AG09319 (cell line): ENCODE measurements at places on chromosomes 16 and 17.

DNA sequence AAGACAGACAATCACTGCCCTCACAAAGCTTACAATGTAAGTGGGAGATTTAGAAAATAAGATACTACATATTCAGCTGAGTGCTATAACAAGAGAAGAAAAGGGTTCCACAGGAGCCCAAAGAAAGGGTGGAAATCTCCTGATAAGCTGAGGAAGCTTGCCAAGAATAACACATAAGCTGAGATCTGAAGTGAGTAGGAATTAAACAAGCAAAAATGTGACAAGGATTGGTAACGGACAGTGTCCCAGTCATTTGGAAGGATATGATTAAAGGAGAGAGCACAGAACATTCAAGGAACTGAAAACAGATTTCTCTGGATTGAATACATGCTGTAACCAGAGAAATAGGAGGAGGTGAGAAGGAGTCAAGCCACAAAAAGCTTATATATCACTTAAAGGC is 13.0 kb downstream of the CDYL2 start:
- DNase-seq, result no peak

- no peak for DNase-seq
Observed at GRCh38 chr17:58565389-58566311, 51.2 kb upstream of the MTMR4 start.

DNA sequence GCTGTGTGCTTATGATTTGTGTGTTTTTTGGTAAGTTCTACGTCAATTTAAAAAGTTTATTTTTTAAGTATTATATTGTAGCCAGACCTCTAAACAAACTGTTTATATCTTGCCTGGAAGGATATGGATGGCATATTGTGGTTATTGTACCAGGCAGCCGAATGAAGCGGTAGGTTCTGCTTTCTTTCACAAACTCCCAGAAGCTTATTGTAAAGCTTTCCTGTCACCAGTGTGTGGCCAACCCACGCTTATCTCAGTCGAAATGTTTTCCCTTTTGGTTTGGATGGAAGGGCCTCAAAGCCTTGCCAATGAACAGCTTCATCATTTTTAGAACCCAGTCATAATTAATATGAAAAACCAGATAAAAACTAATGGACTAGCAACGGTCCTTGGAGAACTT is 53.1 kb downstream of the CYB5B start:
- DNase-seq, result no peak

GRCh38 chr17:39823407-39824054 is 40.6 kb downstream of the IKZF3 start:
- no peak for DNase-seq

GRCh38 chr16:89911375-89911774 is 7.3 kb upstream of the MC1R start:
- no peak for DNase-seq

- DNase-seq, result no peak
Observed at GRCh38 chr16:88793251-88793954, 8.4 kb upstream of the PIEZO1 start.

DNA sequence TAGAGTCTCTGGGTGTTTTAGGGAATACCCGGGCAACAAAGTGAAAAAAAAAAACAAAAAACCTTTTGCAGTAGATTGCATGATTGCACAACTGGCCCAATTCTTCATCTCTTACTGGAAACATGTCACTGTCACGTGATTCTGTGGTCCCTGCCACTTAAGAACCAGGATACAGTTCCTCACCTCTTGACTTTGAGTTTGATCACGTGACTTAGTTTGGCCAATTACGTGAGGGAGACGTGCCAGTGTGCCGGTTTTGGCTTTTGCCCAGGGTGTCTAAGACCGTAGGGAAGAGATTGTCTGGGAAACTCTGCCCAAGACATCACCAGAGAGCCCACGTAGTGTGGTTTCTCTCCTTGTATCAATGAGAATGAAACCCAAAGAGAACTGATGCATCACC is 88.7 kb downstream of the GRIN2A start:
- DNase-seq, result no peak

DNA sequence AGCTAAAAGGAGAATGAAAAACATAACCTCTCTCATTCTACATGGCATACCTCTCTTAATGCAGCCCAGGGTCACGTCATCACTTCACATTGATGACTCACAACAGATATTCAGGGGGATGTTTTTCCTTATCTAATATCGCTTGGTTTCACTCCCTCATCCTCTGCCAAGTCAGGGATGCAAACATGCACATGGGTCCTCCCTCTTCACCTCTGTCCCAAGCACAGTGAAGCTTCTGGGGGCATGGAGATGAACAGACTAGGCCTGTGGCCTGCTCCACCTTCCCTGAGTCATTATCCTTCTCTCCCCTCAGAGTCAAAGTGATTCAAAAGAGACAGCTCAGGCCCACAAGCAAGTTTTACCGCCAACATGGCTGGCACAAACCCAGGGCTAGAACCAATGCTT is 2.3 kb upstream of the MT2A start:
- DNase-seq, result no peak

DNA sequence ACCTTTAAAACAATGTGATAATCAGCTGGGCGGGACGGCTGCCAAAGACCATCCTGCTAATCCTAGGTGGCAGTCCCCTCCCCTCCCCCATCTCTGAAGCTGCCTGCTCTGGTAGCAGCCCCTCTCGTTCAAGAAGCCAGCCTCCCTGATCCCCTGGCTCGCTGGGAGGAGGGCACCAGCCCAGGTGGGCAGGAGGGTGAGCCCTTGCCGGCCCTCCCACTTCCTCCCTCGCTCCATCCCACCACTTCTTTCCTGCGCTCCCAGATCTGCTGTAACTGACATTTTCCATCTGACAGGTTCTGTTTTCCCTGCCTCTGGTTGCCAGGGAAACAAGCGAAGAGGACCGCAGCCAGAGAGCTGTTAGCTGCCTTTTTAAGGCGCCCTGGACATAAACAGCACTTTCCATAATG is 155.7 kb upstream of the TNRC6C start:
- DNase-seq, result no peak

GRCh38 chr16:76464955-76465620 is 187.9 kb downstream of the CNTNAP4 start:
- DNase-seq, result no peak

DNA sequence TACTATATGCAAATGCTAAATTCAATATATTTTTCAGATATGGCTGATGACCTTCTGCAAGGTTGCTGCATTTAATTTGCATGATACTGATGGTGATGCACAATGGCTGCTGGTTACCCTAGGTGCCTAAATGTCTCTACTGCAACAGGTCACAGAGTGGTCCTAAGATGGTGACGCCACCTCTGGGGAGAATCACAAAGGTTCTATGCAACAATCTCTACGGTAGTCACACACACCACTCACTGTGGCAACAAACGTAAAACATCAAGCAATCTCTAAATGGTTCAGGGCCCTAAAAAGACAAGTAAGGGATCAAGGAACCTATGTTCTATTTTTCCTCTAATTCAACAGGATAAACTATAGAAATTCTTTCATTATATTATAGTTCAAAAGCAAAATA is 293.3 kb downstream of the CEP112 start:
- no peak for DNase-seq

DNA sequence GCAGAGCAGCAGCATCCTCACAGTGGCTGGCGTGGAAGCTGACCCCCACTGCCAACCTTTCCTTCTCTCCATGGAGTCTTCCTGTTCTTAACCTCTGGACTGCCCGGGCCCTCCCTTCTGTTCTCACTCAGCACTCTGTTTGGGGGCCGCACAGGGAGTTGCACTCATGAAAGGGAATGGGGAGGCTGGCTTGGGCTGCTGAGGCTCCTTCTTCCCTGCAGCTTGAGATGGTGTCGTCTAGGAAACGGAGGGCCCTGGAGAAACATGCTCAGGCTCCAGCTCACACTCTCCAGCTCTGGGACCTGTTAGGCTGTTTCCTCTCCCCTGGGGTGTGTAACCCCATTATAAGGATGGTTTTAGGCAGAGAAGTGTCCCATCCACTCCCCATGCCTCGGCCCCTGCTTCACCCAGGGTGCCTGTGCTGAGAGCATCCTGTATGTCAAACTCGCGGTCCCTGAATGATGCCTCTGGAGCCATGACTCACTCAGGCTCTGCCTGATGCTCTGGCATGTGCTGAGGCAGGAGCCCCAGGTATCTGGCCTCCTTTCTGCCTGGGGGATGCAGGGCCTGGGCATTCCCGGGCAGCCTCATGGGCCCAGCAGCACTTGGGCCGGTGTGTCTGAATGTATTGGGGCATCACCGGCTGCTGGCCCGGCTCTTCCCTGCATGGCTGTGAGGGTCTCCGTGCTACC is 18.9 kb downstream of the TMEM94 start:
- no peak for DNase-seq

DNA sequence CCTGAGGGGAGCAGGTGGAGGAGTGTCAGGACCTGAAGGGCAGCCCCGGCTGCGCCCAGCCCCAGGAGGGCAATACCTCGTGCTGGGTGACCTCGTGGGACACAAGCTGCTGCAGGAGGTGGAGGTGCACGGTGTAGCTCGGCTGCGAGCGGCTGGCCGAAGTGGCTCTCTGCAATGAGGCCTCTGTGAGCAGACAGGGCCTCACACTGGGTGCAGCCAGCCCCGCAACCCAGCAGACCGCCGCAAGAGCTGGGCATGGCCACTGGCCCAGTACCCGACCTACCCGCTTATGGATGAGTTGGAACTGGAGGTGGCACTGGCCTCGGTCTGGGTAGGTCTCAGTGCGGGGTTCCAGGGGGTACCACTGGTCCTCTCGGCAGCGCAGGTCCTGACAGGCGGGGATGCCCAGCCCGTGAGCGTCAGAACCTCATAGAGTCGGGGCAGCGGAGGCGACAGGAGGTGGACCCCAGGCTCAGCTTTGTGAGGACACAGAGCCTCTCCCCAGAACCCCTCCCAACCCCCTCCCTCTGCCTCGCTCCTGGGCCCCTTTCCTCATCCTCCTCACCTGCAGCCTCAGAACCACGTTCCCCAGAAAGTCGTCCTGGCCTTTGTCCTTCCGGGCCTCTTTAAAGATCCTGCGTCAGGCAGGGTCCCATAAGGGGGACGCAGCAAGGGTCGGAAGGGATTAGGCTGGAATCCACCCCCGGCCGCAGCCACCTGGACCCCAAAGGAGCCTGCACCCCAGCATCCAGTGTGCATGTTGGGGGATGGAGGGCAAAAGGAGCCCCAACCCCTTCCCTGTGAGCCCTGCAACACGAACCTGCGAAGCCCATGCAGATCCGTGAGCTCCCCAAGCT is 4.0 kb downstream of the UNC13D start:
- DNase-seq, result no peak

DNA sequence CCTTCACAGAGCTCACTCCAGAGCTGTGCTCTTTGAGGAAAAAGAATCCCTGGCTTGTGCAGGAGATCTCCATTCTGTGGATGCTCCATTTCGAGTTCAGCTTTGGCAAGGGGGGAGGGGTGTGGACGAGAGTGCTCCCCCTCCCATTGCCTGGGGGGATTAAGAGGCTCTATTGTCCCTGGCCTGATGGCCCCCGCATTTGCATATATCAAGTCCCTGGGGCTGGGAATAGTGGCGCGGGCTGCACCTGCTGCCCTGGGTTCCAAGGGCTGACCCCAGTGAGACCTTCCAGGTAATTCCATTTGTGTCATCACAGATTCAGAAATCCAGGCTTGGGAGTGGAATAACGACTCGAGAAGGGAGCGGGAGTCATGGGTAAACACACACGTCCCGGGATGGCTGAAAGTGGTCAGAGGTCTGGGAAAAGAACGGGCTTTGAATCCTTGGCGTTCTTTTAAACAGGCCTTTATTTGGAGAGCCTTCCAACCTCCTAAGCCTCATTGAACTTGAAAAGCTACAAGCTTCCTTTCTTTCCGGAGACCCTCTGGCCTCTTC is 479.3 kb downstream of the HS3ST3B1 start:
- DNase-seq, result no peak

- DNase-seq, result no peak
Observed at GRCh38 chr16:8589057-8589899, 1.0 kb downstream of the TMEM114 start.

- no peak for DNase-seq
Observed at GRCh38 chr17:81239714-81240555, 817 bp downstream of the NDUFAF8 start.

DNA sequence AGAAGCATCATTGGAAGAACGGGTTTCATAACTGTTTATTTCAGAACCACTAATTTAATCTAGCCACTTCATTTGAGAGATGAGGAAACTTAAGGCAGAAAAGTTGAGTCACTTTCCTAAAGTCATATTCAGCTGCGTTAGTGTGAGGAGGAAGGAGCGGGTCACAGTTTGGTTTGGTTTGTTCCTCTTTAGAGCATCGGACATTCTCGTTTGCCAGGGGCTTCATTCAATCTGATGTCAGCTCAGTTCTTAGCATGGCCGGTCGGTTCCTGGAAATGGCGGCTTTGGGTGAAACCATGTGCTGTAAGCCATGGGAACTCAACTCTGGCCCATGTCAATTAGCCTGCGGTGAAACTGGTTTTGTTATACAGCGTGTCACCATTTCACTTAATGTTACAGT is 186.5 kb downstream of the LGALS9B start:
- DNase-seq, result no peak

DNA sequence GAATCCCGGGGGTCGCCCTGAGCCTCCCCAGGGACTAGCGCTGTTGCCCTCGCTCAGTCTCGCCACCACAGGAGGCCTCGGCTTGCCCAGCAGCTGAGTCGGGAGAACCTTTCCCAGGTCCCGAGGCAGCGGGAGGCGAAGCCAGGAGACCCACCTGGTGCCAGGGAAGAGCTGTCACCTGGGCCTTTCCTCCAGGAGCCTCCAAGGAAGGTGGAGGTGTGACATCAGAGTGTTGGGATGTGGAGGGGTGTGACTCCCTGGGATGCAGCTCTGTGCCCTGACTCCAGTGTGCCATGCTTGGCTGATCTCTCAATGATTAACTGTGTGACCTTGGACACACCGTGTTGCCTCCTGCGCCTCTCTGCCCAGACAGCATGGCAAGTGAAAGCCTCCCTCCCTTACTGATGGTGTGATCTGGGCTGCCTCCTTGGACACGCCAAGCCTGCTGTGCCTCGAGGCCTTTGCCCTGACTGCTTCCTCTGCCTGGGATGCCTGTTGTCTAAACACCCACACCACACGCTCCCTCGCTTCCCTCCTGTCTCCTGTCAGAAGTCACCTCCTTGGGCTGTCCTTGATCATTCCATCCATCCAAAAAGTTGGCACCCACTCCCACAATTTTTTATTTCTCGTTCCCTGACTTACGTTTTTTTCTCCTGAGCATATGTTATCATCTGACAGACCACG is 88.0 kb downstream of the CMIP start:
- no peak for DNase-seq

DNA sequence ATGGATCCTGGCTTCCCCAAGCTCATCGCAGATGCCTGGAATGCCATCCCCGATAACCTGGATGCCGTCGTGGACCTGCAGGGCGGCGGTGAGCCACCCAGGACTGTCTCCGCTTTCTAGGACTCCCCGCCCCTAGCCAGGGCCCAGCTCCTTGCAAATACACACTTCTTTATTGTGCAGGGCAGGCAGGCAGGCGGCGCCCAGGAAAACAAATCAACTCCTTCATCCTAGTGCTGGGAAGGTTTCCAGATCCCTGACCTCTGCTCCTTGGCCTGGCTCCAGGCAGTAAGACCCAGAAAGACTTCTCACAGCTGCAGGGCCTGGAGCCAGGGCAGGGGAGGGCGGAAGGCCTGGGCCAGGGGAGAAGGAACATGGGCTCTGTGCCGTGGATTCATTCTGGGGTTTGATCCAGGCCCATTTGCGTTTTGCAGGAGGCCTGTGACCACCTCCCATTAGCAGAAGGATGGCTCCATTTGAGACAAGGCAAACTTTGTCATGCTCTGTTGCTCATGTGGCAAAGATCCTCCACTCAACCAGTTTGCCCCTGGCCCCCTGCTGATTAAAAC is 6.0 kb upstream of the LPCAT2 start:
- DNase-seq, result peak; percentile 84

GRCh38 chr17:14316126-14316832 is 15.4 kb downstream of the HS3ST3B1 start:
- no peak for DNase-seq
